ENCODE measurements at places on chromosomes 4 and X.

GRCh38 chr4:150164055-150164454 lies 85.8 kb downstream of the DCLK2 start:
- DNase-seq: peak; percentile 71
- peaks cover 3% of the 10 kb centered on the region for H3K36me3 ChIP-seq
- H3K4me1 ChIP-seq: peaks cover 29% of the 10 kb centered on the region
- H3K27ac ChIP-seq: peak overlapping the region; percentile 51

GRCh38 chrX:14235004-14235403 lies 205.3 kb upstream of the GEMIN8 start:
- H3K27ac ChIP-seq: no peak overlapping the region
- H3K27me3 ChIP-seq: no peaks in the 10 kb centered on the region
- no peak for DNase-seq
- no peak overlapping the region for H3K4me3 ChIP-seq

DNA sequence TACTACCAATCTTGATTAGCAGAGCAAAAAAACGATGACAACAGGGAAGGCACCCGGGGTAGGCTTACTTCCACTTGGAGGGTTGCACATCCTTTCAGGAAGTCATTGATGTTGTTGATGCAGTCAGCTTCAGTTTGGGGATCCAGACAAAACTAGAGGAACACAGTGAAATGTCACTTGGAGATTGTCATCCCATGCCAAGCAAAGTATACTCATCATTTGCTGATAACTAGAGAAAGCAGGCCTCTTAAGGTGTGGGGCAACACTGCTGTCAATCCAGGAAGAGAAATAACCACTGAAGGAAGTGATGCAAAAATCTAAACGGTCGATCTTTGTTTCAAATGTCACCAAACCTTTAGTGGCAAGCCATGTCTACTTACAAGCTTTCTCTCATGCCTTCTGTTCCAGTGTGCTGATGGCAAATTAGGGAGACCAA lies 1.4 kb downstream of the ARHGEF6 start:
- H3K27me3 ChIP-seq: no peaks in the 10 kb centered on the region
- no peaks in the 10 kb centered on the region for H3K36me3 ChIP-seq
- H3K4me1 ChIP-seq: peaks cover 5% of the 10 kb centered on the region
- H3K4me3 ChIP-seq: peak overlapping the region; percentile 50
- DNase-seq: no peak

DNA sequence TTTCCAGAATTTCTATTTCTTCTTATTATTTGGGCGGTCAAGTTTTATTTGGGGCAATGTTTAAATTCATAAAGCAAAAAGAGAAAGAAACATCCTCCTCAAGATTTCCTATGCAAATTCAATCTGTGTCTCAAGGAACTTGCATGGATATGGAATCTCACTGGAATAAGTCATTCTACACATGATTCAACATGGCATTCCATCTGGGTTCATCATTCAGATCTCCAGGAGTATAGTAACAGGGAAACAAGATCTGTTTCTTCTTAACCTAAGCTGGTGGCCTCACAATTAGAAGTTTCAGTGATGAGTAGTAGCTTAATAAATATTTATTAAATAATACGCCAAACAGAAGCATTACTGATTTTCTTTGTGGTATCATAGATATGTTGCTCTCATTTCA lies 19.8 kb downstream of the KLHL34 start:
- no peak overlapping the region for H3K27ac ChIP-seq
- no peaks in the 10 kb centered on the region for H3K27me3 ChIP-seq
- H3K36me3 ChIP-seq: no peaks in the 10 kb centered on the region
- H3K4me3 ChIP-seq: no peak overlapping the region

DNA sequence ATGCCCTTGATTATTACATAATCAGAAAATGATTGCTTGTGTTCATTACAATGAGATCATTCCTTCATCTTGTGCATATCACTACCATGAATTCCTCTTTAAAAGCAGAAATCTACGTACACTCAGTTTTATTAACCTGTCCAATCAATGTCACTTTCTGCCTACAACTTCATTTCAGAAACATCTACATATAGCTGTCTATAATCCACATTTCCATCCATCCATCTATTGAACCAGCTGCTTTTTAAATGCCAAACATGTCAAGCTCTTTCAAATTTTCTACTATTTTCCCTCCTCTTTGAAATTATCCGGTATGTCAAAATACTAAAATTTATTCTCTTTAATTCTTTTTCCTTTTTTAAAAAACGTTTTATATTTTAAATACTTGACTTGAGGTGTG lies 462.0 kb downstream of the GABRG1 start:
- no peaks in the 10 kb centered on the region for H3K27me3 ChIP-seq
- no peaks in the 10 kb centered on the region for H3K4me1 ChIP-seq
- H3K4me3 ChIP-seq: no peak overlapping the region
- no peak for DNase-seq

- H3K36me3 ChIP-seq: no peaks in the 10 kb centered on the region
- H3K4me1 ChIP-seq: no peaks in the 10 kb centered on the region
- DNase-seq: no peak
- no peak overlapping the region for H3K4me3 ChIP-seq
- no peaks in the 10 kb centered on the region for H3K27me3 ChIP-seq
- no peak overlapping the region for H3K27ac ChIP-seq
Measured at GRCh38 chr4:63566658-63567057, 842.6 kb downstream of the TECRL start.

- H3K27ac ChIP-seq: no peak overlapping the region
- H3K4me1 ChIP-seq: peaks cover 13% of the 10 kb centered on the region
- H3K4me3 ChIP-seq: no peak overlapping the region
- H3K36me3 ChIP-seq: no peaks in the 10 kb centered on the region
Measured at GRCh38 chr4:25842229-25842845, 20.5 kb downstream of the SEL1L3 start.

DNA sequence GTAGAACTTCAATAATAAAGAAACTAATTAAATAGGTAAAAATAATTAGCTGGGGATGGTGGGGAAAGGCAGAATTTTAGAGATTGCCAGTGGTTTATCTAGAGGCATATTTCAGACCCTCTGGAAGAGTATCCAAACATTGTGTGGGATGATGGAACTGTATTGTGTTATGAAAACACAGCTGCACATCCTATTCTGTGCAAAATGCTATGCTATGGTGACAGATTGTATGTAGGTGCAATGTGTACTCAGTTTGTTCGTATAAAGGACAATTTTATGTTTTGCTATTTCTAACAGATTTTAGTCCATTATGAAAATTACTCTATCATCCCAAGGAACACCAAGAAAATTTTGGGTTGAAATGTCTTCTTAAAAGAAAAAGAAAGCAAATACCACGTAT lies 1054.7 kb downstream of the PDHA2 start:
- H3K36me3 ChIP-seq: no peaks in the 10 kb centered on the region
- H3K4me3 ChIP-seq: no peak overlapping the region
- no peaks in the 10 kb centered on the region for H3K27me3 ChIP-seq
- H3K4me1 ChIP-seq: no peaks in the 10 kb centered on the region
- H3K27ac ChIP-seq: no peak overlapping the region

GRCh38 chr4:27154706-27155105 lies 294.1 kb downstream of the STIM2 start:
- DNase-seq: no peak
- H3K4me1 ChIP-seq: no peaks in the 10 kb centered on the region
- H3K27ac ChIP-seq: no peak overlapping the region
- H3K27me3 ChIP-seq: no peaks in the 10 kb centered on the region
- H3K4me3 ChIP-seq: no peak overlapping the region

- H3K27ac ChIP-seq: no peak overlapping the region
- peaks cover 47% of the 10 kb centered on the region for H3K4me1 ChIP-seq
- no peak overlapping the region for H3K4me3 ChIP-seq
- H3K27me3 ChIP-seq: no peaks in the 10 kb centered on the region
- no peaks in the 10 kb centered on the region for H3K36me3 ChIP-seq
- no peak for DNase-seq
Measured at GRCh38 chr4:183985786-183986185, 80.7 kb downstream of the STOX2 start.

GRCh38 chrX:131521824-131522223 lies 22.1 kb upstream of the OR13H1 start:
- no peaks in the 10 kb centered on the region for H3K27me3 ChIP-seq
- no peak for DNase-seq
- H3K27ac ChIP-seq: no peak overlapping the region
- no peaks in the 10 kb centered on the region for H3K4me1 ChIP-seq

- H3K4me3 ChIP-seq: no peak overlapping the region
- H3K36me3 ChIP-seq: no peaks in the 10 kb centered on the region
- no peak overlapping the region for H3K27ac ChIP-seq
- DNase-seq: no peak
- H3K27me3 ChIP-seq: no peaks in the 10 kb centered on the region
- H3K4me1 ChIP-seq: no peaks in the 10 kb centered on the region
Measured at GRCh38 chr4:83378419-83378818, 43.8 kb upstream of the HPSE start.

GRCh38 chrX:38312436-38312835 lies 14.9 kb downstream of the RPGR start:
- H3K4me1 ChIP-seq: no peaks in the 10 kb centered on the region
- H3K4me3 ChIP-seq: no peak overlapping the region
- peaks cover 18% of the 10 kb centered on the region for H3K36me3 ChIP-seq
- H3K27me3 ChIP-seq: no peaks in the 10 kb centered on the region
- DNase-seq: no peak

DNA sequence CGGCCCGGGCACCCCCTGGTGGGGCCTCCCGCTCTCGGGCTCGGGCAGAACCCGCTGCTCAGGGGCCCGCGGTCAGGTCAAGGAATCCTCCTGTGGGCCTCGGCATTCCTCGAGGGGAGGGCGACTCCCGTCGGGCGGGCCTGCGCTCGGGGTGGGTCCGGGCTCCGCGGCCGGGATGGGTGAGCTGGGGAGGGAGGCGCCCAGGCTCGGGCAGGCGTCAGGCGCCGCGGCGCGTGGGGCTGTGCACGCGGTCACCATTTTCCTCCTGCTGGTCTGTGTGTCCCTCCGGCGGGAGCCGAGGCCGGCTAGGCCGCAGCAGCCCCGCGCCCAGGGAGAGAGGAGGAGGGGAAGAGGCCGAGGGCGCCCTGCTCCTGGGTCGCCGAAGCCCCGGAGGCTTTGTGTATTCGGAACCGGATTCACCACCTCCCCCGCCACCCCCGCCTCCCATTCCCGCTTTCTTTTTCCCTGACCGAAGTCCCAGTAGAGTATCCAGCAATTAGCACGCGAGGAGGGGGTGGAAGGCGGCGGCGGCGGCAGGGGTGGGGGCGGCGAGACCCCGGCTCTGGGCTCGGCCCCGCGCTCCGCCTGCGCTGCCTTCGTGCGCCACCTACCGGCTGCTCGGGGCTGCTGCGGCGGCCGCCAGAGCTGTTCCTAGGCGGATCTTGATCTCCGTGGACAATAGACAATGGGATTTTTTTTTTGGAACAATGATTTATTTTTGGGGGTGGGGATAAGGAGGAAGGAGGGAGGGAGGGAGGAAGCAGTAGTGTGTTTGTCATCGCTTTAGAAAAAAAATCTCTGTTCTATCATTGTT lies 99.0 kb upstream of the MAML3 start:
- peak; percentile 80 for DNase-seq
- H3K36me3 ChIP-seq: no peaks in the 10 kb centered on the region
- no peaks in the 10 kb centered on the region for H3K4me1 ChIP-seq
- H3K4me3 ChIP-seq: peak overlapping the region; percentile 71

- H3K4me3 ChIP-seq: no peak overlapping the region
- no peak for DNase-seq
- no peak overlapping the region for H3K27ac ChIP-seq
- H3K36me3 ChIP-seq: no peaks in the 10 kb centered on the region
- H3K27me3 ChIP-seq: no peaks in the 10 kb centered on the region
Measured at GRCh38 chrX:17471121-17471520, 96.1 kb downstream of the NHS start.

DNA sequence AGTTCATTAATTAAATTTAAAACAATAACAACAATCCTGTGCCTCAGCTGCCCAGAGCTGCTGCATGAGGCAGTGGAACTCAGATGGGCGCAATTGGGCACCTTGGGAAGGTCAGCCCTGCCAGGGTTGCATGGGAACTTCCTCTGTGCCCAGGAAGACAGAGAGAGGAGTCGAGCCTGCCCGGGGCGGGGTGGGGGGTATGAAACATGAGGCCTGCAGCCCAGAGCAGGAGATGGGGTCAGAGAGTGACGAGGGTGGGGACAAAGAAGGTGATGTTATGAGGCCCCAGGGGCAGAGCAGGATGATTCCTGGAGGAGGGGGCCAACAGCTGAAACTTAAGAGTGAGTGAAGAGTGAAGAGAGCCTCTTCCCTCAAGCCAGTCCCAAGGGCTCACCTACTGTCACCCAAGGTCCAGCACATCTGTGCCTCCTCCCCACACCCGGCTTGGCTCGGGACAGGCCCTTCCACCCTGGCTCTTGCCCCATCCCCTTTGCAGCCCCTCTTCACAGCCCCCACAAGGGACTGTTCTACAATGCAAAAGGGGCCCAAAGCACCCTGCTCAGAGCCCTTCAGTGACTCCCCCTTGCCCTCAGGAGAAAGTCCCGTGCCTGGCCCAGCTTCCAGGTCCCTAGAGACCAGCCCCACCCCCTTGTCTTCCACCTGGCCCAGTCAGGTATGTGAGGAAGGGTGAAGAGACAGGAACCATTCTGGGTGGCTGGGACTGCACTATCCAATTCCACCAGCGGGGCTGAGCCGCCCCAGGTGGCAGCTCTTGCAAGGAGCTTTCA lies 31.4 kb downstream of the HMX1 start:
- H3K27ac ChIP-seq: no peak overlapping the region
- H3K4me1 ChIP-seq: no peaks in the 10 kb centered on the region
- no peak for DNase-seq
- peaks cover 58% of the 10 kb centered on the region for H3K27me3 ChIP-seq

DNA sequence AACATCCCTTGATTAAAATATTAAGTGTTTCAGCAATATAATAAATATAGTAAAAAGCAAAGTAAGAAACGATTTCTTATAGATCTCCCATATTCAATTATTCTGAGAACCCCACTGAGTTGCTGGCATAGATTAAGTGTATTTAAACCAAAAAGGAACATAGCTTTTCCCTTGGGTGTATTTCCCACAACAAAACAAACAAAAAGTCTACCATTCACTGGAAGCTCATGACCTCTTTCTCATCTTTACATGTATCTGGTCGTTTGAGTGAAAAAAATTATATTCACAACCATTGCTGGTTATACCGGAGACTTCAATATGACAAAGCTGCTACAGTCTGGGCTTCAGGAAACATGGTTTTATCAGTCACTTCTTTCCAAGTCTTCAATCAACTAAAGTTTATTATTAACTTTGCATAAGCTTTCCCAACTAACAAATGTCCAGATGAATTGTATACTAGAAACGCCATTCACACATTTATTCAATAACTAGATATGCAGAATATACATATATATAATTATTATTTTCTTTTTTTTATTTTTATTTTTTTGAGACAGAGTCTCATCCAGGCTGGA lies 38.6 kb downstream of the ZNF827 start:
- peaks cover 19% of the 10 kb centered on the region for H3K4me1 ChIP-seq
- no peak overlapping the region for H3K27ac ChIP-seq
- H3K36me3 ChIP-seq: peaks cover 15% of the 10 kb centered on the region
- no peaks in the 10 kb centered on the region for H3K27me3 ChIP-seq

GRCh38 chr4:76990288-76991080 lies 40.9 kb downstream of the SEPTIN11 start:
- no peak overlapping the region for H3K4me3 ChIP-seq
- DNase-seq: no peak
- H3K27me3 ChIP-seq: no peaks in the 10 kb centered on the region
- H3K27ac ChIP-seq: no peak overlapping the region
